ENCODE measurements at places on chromosomes 16 and 17.
A peak's percentile ranks its signal among the peaks of the same experiment; 100 is the strongest.

- DNase-seq = no peak
These were observed 20.0 kb upstream of the ZFHX3 start for GRCh38 chr16:73067671-73068540.

DNA sequence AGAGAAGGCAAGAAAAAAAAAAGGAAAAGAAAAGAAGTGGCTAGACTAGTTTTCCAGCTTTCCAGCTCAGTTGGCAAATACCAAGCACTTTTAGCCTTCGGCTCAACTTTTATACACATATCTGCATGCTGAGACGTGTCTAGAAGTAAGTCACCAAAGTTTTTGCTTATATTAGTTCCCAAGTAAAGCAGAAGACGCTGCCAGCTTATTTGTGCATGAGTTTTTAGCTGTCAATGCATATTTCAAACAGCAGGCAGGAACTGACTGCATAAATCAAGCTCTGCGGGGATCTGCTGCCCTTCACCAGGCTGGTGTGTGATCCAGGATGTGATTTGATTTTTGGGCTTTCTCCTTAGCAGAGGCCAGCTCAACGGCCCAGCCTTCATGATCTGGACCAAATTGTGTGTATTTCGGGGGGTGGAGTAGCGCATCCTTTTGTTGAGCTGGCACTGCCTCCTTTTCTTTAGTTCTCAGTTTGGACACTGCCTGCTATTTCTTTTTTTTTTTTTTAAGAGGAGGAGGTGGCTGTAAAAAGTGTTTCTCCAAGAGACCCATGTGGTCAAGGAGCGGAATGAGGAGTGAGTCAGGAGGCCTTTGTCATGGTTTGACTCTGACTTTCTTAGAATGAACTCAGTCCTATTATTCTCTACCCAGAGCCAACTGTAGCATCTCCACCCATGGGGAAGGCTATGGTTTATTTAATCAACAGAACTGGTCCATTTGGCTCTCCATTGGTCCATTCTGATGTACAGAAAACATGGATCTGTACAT lies 162.6 kb upstream of the XYLT1 start:
- DNase-seq = no peak

DNA sequence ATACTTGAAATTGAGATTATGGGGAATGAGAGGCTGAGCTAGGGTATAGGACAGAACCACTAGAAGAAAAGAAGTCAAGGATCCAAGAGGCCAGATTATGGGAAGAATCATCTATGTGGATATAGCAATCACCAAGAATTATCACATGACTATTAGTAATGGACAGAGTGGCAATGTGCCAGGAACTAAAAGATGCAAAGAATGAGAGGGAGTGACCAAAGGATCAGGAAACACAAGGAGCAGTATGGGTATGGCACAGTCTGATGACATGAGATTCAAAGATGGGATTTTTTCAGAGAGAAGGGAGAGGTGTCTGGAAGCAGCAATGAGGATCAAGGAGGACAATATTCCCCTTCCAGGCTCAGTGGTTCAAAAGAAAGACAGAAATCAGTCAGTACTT lies 212.2 kb downstream of the AATF start:
- DNase-seq = no peak

DNA sequence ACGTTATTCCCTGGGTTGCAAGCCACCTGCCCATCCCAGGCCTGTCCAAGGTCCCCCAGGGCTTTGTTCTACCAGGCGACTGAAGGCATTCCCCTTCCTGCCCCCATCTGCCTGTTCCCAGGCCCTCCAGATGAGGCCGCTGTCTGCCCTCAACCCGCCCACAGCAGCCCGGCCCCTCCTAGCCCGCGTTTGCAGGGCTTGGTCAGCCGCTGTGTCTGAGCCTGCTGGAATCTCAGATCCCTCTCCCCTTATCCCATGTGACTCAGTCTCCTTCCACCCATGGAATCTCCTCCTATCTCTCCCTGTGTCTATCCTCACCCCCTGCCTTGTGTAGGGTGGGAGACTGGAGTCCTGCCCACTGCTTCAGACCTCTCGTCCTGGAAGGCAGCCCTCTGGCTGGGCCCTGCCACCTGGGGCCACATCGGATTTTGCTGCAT lies 186.0 kb upstream of the TNRC6C start:
- peak; percentile 43 for DNase-seq

DNA sequence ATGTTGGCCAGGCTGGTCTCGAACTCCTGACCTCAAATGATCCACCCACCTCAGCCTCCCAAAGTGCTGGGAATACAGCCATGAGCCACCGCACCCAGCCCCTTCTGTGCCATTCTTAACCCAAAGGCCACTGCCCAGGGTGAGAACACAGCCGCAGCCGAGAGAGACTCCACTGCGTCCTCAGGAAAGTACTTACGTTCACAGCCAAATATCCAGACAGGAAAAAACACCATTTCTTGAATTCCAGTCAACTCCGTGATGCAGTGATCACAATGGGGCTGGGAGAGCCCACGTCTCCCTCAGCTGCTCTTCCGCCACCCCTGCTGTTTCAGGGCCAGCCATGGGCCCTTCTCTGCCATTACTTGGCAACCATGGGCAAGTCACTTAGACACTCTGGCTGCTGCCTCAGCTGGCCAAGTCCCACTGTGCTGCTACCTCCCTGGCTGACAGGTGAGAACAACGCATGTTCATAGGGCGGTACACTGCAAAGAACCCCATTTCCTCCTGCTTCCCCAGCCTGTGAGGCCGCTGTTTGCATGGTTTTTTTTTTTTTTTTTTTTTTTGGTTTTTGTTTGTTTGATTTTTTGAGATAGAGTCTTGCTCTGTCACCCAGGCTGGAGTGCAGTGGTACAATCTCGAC lies 4.3 kb downstream of the CDIP1 start:
- no peak for DNase-seq

DNA sequence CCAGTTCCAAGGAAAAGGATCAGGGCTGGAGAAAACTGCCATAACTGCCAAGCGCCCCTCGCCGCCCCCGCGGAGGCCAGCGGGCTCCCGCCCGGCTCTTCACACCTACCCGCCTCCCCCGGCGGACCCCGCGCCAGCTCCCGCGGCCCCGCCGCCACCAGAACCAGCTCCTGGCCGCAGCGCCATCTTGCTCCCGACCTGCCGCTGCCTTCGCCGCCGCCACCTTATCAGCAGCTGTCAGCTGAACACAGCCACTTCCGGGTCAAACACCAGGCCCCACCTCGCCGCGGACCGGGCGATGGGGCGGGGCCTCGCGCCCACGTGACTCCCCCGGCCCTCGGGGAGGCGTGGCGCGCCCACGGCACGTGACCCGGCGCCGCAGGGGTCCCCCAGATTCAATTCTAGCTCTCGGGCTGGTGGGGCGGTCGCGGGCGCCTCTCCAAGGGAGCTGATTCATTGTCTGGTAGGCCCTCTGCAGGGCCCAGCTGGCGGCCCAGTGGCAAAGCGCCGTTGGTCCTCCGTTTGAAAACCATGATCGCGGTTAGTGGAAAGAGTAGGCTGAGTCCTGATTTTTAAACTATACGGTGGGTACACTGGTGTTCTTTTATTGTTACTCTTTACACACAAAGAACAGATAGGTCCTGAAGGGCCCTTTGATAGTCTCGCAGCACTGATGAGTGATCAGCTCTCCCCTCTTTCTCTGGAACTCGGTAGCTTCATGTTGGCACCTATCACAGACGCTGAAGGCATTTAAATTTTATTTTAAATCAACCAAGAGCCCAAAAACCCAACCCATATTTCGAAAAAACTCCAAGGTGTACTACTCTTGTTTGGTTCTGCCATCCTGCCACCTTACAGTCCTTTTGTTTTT lies at the start of gene SYNRG:
Gene SYNRG, minus strand, starts transcription at position 249 of the 871 bp plus-strand sequence. Its CDS starts 63 bp downstream, at position 186.
- peak; percentile 92 for DNase-seq

GRCh38 chr16:66287926-66288325 lies 78.6 kb upstream of the CDH5 start:
- DNase-seq = no peak

GRCh38 chr16:86044241-86044671 lies 145.3 kb downstream of the IRF8 start:
- DNase-seq = peak; percentile 13

DNA sequence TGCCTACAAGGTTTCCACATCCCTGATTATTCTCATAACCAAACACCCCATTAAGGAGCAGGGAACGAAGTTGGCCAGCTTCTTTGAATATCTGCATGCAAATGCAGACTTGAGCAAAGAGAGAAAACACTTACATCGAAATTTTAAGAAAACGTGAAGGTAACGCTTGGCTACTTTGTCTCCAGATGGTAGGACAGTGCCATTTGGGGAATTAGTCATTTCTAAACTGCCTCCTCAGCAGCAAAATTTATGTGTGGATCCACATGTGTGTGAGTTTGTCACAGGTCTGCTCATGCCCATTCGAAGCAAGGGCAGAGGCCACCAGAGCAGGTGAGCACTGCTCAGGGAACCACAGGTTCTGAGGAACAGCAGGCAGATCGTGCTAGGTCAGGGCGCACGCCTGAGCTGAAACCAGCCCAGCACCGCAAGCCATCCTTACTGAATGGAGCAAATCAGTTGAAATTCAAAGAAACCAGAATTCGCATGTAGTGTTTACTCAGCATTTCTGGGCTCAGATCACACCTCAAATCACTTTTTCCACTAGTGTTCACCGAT lies 80.1 kb downstream of the SOCS1 start:
- peak; percentile 35 for DNase-seq

GRCh38 chr16:89829630-89830437 lies 1.6 kb downstream of the SPIRE2 start:
- DNase-seq = no peak

GRCh38 chr16:27408602-27409031 lies 6.6 kb downstream of the IL21R start:
- DNase-seq = no peak

GRCh38 chr17:12580640-12581039 lies 85.0 kb upstream of the MYOCD start:
- DNase-seq = no peak

- DNase-seq = no peak
These were observed 2.7 kb downstream of the MYH13 start for GRCh38 chr17:10370016-10370608.

DNA sequence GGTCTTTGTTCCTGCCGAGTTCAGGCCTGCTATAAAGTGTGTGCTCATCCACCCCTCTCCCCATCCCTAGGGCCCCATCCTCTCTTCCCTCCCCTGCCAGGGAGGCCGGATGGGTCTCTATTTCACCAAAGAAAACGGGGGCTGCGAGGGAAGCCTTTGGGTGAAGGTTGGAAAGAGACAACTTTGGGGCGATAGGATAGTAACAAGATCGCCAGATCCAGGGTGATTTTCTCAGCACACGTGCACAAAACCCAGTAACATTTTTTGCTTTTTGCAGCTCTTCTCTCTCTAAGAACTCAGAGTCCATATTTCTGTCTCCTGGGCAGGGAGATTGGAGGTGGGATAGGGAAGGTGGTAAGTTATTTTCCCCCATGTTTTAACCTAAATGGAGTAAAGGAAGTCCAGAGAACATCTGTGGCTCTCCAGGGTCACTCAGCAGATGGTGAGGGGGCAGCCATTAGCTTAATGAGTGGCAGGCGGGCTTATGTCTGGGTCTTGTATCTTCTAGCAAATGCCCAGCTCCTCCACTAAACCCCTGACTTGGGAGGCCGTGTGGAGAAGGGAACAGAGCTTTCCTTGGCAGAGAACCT lies 6.9 kb downstream of the CCR7 start:
- DNase-seq = no peak

DNA sequence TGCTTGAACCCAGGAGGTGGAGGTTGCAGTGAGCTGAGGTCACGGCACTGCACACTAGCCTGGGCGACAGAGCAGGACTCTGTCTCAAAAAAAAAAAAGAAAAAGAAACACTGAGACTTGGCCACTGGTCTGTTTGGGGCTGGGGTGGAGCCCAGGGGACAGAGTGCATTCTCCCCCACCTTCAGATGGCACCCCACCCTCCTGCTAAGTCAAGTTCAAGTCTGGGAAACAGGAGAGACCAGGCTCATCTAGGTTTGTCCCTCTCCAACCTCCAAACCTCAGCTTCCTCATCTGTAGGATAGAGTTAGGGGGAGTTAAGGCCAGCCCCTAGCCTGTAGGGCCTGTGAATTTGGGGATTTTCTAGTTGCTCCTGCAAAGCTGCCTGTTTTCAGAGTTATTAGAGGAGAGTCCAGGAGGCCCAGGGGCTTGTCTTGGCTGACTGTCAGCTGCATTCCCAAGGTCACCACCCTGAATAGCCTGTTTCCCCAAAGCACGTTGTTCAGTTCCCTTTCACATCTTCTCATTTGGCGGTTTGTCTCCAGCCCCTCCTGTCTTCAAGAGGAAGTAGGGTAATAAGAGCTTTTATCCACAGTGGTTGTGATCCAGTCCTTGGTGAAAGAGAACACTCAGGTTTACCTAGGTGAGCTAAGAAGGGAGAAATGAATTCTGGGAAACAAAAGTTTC lies 2.2 kb downstream of the MT3 start:
- DNase-seq = no peak

DNA sequence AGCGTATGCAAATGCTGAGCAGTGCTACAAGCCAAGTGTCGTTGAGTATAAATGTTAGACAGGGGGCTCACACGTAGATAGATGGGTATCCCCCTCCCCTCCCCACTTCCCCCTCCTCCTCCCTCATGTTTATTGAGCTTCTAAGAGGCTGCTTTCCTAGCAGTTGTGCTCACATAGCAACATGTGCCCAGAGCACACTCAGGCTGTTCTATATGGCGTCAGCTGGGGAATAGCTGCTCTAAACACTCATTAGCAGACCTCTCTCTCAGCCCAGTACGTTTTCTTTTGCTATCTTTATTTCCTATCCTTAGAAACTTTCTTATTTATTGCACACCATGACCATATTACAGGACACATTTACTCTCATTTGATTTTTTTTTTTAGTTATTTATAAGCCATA lies 1.8 kb downstream of the KCNJ2 start:
- no peak for DNase-seq

DNA sequence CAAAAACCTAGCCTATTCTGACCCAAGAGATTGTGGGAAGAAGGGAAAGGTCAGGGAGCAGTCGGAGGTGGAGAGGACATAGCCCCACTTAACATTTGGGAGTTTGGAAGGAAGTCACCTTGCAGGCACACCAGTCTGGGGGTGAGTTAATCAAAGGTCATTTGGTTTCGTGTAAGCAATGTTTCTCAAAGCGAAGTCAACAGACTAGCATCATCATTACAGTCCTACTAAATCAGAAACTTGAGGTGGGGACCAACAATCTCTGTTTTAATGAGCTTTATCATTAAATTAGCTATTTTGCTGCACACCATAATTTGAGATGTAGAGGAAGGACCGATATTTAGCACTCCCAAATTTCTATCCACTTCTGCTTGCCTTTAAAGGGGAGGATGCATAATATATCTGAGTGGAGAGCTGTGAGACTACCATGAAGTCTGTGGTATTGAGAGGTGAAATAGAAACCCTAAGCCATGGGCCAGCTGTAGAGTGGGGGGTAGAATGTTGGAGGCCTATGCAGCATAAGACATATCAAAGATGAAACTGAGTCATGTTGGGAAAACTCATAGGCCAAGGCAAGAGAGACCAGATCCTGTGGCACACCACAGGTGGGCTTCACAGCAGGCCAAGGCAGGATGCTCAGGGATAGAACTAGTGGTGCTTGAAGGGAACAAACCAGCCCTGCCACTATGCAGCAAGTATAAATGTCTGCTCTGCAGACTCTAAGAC lies 141.7 kb upstream of the ANKFN1 start:
- DNase-seq = no peak

Measured in activated T-helper 2 cell treated with anti-CD3 and anti-CD28 coated beads, Interferon-gamma antibody, Interleukin-2, Interleukin-4, amounts not matched to agents 10 μg/mL and 5 μg/mL and 100 μg/mL, durations not matched to agents 14 hours and 24 hours and 36 hours (primary cell).